T47D (cell line): ENCODE measurements at places on chromosomes 6 and 20.

DNA sequence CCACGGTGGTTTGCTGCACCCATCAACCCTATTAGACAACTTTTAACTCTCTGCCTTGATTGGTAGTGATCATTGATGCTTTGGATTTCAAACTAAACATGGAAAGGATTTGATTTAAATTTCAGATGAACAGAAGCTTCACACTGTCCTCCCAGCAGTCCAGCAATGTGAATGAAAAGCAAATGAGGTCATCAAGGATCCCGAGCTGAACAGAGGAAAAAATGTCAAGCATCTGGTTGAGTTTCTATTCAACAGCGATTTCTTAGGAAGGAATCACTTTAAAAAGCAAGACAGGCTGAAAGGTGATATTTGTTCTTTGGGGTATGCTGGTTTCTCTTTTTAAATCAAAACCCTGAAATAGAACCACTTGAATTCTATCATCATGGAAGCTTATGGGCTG, 10.6 kb upstream of the SAMD3 start:
- no peak for DNase-seq

DNA sequence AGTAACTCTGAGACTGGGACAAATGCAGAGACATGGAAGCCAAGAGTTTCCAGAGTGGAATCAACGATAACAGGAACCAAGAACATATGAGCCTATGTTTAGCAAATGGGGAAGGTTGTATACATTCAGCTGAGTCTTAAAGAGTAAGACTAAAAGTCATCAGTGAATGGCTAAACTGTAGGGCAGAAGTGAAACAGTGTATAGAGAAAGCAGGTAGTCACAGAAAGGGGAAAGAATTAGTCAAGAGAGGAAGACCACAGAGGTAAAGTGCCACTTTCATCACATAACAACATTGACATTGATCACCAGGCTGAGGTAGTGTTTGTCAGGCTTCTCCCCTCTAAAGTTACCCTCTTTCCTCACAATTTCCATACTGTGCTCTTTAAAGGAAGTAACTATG, 306.5 kb upstream of the SPTLC3 start:
- DNase-seq: no peak

DNA sequence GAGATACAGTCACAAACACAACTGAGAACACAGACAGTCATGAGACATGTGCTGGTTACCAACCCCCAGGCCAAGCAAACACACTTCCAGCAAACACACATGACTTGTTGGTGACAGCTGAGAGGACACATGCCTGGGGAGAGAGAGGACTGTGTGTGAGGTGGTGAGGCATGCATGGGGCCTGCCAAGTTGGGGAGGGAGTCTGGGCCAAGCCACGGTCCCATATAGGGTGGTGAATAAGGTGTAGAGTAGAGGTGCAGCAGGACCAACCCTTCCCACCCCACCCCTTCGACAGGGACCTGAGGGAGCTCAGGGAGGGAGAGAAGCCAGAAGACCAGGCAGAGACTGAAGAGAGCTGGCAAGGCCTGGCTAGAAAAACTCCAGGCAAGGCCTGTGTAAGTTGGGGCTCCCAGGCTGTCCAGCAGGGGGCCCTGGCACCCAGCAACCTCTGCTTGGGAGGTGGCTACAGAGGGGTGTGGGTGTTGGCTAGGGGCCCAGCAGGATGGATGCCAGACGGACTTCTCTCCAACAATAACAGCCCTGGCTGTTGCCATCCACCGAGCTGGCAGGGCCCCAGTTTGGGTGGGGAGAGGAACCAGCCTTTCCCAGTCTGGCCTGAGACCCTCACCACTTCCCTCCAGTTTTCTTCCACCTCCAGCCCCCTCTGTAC, 2.0 kb upstream of the SLC29A1 start:
- peak; percentile 87 for DNase-seq

- no peak for DNase-seq
These were observed 9.4 kb downstream of the CST4 start for GRCh38 chr20:23679133-23680092.

GRCh38 chr20:32911355-32911754, 52.6 kb downstream of the EFCAB8 start:
- no peak for DNase-seq

GRCh38 chr6:4545893-4546292, 230.3 kb upstream of the CDYL start:
- no peak for DNase-seq

- DNase-seq: no peak
These were observed 80.4 kb downstream of the DHX35 start for GRCh38 chr20:39042279-39043150.

DNA sequence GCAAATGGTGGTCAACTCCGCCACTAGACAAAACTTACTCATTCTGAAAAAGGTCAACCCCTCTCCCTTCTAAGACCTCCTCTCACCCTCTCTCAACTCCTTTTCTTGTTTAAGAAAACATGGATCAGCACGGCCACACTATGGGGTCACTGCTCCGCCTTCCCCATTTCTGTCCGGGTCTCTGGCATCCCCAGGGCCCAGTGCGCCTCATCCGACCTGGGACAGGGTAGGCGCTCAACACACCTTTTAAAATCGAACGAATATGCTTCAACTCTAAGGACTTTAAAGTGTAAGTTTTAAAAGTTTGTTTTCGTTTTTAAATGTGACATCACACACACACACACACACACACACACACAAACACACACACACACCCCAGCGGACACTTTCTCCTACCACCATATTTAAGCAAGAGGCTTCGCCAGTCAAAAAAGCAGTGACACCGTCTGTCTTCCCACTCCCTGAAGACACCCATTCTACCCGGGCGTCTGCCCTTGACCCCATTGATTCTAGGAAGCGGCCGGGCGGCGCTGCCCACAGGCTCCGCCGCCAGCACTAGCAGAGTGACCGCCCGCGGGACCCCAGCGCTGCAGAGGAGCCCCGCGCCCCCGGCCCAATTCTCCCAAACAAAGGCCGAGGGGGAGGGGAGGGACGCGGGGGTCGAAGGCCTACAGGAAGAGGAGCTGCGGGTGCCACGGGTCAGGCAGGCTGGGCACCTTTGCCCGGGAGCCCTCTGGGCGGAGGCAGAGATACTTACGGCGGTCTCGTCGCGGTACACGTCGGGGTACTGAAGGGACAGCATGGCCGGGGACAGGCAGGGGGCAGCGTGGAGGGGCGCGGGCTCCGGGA, 568 bp downstream of the PREP start:
- no peak for DNase-seq

- no peak for DNase-seq
These were observed 119.0 kb upstream of the LRFN2 start for GRCh38 chr6:40706178-40706577.

DNA sequence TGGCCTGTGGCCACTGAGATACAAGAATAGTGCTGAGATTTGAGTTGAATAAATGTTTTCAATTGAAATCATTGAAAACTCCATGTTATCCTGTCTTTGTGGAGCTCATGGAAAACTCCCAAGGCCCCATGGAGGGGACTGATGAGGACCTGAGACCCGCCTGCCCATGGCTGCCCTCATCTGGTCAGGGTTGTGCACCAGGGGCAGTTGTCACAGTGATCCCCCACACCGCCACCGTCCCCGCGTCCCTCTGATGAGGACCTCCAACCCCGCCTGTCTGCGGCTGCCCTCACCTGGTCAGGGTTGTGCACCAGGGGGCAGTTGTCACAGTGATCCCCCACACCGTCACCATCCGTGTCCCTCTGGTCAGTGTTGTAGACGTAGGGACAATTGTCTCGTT, 27.8 kb downstream of the THBS2 start:
- no peak for DNase-seq

DNA sequence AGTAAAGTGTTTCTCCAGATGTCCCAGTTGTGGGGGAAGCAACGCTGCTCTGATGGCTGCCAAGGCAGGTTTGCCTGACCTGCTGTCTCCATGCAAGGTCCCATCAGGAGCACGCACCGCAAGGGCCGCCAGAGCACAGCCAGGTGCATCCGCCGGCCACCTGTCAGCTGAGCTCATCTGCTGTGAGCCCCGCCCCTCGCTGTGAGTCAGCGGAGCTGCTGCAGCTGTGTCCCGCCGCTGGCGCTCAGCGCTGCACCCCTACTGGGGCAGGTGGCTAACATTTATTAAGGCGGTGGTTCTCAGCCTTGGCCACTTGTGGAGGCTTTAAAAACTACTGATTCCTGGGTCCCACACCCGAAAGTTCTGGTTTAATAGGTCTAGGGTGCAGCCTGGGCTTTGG, 225.7 kb downstream of the UST start:
- peak; percentile 20 for DNase-seq
